ENCODE measurements at places on chromosomes 13 and 19. TPM values are rescaled to one million over a fixed set of nuclear protein-coding genes. Genes with fewer than 3 reads are reported as not detected.

GRCh38 chr19:19670070-19670551 lies 1.5 kb downstream of the ZNF101 start:
- H3K27ac ChIP-seq, result no peak overlapping the region
- H3K4me3 ChIP-seq, result peak overlapping the region; percentile 96
- peak; percentile 84 for DNase-seq
- H3K4me1 ChIP-seq, result no peaks in the 10 kb centered on the region
- H3K36me3 ChIP-seq, result peaks cover 32% of the 10 kb centered on the region
- no peaks in the 10 kb centered on the region for H3K27me3 ChIP-seq

- H3K27ac ChIP-seq, result peak overlapping the region; percentile 90
- no peak for DNase-seq
- H3K4me1 ChIP-seq, result peaks cover 34% of the 10 kb centered on the region
These were observed 31.5 kb downstream of the COL4A2 start for GRCh38 chr13:110338441-110339101.

The DIS3 gene
- total RNA-seq, result 36.9 TPM

The ZNF708 gene
- total RNA-seq, result 30.8 TPM

The SIGLEC7 gene
- not detected for total RNA-seq

Measured in endodermal cell (in vitro differentiated cells).